HS-27A (cell line): ENCODE measurements at places on chromosomes 3 and 15.

GRCh38 chr3:141242377-141243092 lies 10.9 kb downstream of the PXYLP1 start:
- DNase-seq: no peak

DNA sequence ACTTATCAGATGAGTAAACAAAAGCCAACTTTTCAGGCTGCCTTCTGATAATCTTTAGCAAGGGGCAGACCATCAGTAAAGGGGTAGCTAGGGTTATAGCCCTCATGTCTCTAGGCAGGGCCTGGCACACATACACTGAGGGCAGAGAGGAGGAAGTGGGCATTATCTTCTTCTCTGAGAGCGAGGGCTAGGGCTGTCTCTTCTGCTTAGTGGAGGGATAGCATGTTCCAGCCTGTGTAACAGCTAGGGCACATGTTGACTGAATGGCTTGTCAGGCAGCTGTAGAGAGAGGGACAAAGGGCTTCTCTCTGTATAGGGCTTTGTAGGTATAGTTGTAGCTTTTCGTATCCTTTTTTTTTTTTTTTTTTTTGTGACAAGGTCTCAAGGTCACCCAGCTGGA lies 17.8 kb downstream of the CRTC3 start:
- DNase-seq: no peak

DNA sequence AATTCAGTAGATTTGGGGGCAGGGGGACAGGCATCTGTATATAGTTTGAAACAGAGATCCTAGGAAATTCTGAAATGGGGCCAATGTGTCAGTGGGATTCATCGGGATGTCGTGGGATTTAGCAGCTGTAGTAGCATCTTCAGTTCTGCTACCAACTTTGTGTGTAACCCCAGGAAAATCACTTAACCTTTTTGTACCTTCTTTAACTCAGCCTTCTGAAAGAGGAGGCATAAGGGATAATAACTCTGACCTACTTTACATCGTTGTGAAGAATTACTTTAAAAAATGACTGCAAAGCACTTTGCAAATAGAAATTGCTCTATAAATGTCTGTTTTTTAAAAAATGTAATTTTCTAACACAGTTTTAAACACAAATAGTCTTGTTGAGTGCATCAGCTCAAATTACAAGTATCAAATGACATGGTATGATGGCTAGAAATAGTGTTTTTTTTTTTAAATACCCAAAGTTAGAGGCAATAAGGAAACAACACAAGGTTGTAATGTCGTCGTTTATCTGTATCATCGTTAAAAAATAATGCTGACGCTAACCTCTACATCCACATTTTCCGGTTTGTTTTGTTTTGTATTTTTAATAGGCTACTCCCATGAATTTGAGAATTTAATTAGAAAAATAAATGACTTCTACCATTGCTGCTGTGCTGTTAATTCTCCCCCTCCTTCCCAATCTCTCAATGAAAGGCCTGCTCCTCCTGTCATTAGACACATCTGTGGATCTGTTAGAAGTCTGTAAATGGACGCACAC lies 338.5 kb downstream of the PTPRG start:
- DNase-seq: no peak

DNA sequence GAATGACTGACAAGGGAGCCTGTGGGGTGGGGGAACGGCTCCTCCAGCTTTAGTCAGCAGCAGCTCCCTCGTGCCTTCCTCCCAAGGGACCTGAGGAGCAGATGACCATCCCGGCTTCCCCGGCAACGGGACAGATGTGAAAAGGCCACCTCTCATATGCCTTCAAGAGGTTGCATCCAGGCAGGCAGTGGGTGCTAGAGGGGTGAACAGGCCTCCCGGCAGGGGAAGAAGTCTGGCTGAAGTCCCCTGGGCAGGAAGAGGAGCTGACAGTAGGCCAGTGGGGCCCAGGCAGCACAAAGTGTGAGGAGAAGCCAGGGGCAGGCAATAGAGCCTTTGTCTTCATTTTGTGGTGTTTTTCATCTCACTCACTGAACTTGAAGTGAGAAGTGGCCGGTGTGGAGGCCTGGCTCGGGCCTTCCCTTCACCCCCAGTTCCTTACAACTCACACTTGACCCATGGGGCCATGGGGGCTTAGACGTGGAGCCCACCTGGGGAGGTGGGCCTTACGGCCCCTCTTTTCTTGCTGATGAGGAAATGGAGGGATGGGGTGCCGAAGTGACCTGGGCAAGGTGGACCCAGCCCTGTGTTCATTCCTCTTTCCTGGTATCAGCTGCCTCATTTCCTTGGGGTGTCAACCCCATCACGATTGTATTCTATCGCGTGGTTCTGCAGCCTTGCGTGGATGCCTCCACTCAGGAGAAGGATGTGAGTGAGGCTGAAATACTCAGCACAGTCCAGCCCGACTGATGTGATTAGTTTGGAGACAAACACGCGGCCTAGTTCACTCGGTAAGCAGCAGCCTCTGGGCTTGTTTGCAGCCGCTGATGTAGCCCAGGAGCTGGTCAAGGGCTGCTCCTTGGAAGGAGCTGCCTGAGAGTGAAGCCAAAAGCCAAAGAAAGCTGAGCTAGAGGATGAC lies 115.5 kb upstream of the ALDH1A3 start:
- DNase-seq: no peak

DNA sequence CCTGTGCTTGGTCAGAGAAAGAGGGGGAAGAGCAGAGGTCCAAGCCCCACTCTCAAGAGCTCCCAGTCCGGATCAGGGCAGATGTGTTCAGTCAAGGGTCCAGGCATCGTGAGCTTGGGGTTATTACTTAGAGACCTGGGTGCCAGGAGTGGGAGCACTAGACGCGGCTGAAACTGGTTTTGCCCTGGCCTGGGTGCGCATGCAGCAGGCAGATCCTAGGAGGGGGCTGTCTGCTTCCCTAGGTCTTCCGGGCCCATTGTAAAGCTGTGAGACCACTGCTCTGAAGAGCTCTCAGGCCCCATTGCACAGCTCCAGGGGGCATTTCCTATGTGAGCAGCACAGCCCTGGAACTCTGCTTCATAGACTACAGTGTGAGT lies 204.9 kb upstream of the LINGO1 start:
- no peak for DNase-seq

DNA sequence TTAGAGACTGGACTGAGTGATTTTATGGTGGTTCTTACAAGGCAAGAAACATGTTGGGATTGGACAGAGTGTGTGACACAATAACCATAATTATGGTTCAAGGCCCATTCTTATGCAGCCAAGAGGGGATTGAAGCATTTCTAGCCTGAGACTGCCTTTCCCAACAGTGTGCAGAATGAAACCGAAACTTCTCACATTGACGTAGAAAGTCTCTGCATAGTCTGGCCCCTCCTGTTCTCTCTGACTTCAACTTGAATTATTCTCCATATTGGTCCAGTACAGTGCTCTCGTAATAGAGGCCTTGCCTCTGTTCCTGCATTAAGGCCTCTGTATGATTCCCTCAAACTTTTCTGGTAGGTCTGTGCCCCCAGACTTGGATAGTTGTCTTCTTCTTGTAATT lies 138.3 kb downstream of the DIPK2A start:
- DNase-seq: no peak
